ENCODE measurements at places on chromosomes 16 and 17. TPM values are rescaled to one million over a fixed set of nuclear protein-coding genes. Genes with fewer than 3 reads are reported as not detected.

DNA sequence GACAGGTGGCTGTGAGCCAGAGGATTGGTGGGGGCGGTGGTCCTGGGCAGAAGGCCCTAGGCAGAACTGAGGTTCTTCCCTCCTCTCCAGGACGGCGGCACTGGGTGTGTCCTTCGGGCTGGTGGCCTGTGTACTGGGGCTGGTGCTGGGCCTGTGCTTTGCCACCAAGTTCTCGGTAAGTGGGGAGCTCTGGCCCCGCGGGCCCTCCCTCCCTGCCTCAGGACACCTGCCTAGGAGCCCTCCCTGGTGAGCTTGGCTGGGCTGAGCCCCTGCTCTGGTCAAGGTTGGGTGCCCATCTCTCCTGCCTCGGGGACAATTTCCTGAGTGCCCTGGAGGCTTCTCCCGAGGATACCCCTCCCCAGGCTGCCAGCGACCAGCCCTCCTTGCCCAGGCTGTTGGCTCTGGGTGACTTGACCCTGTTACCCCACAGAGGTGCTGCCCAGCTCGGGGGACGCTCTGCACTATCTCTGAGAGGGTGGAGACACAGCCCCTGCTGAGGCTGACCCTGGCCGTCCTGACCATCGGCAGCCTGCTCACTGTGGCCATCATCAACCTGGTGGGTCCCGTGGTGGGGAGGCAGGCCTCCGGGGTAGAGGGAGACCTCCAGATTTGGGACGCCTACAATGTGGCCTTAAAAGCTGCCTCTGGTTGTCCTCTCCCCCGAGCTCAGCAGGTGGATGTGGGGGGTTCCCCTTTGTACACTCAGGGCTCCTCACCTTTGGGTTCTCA, 42.0 kb downstream of the ADCY7 start:
- no peak for DNase-seq

DNA sequence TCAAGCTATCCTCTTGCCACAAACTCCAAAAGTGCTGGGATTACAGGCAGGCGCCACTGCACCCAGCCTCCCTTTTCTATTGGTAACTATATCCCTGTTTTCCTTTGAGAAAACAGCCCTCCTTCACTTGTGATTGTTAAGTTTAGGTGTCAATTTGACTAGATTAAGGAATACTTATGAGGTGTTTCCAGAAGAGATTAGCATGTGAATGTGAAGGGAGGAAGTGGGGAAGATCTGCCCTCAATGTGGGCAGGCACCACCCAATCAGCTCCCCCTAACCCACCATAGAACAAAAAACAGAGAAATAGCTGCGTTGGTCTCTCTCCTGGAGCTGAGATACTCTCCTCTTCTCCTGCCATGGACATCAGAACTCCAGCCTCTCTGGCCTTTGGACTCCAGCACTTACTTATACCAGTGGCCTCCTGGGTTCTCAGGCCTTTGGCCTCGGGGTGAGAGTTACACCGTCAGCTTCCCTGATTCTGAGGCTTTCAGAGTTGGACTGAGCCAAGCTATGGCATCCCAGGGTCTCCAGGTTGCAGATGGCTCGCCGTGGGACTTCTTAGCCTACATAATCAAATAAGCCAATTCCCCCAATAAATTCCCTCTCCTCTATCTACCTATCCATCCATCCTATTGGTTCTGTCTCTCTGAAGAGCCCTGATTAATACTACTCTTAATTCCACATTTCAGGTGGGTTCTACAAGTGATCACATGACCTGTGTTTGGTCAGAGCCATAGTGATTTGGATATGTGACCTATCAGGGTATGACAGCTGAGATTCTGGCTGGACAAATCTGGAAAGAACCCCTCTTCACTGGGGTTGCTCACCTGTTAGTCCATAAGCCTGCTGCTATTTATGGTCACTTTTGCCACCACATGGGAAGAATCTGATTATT, 12.0 kb upstream of the STAT3 start:
- no peak for DNase-seq

KCNJ2 gene
- total RNA-seq = 2.0 TPM

CNGB1 gene
- total RNA-seq = not detected

- DNase-seq = no peak
Measured at GRCh38 chr17:49969134-49969759, at the start of gene DLX4. TSS of gene DLX4 (plus strand) at chr17:49969190. CDS start at chr17:49969469, 279 bp downstream.

ZNF174 gene
- 16.8 TPM for total RNA-seq

GRCh38 chr16:54936979-54937670, 6.5 kb downstream of the IRX5 start:
- no peak for DNase-seq

GRCh38 chr16:97822-98221, 19.8 kb downstream of the MPG start:
- DNase-seq = no peak

PHKB gene
- total RNA-seq = 93.8 TPM

NOTUM gene
- total RNA-seq = not detected

DNA sequence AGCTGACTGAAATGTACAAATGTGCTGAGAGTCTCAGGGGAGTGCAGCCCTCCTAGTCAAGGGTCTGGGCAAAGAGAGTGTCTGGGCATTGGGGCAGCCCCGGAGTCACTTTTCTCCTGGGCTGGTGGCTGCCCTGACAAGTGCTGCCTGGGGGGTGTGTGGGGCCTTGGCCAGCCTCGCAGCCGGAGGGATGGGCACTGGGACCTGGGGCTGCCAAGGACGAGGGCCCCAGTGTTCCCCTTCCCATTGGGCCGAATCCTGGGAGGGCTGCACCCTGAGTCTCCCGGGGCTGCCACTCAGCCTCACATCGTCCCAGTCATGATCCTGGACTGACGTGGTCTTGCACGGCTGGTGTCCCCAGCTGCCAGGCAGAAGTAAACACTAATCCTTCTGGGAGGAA, 132.3 kb downstream of the BANP start:
- no peak for DNase-seq

NAGS gene
- total RNA-seq = 0.92 TPM

GRCh38 chr17:9016941-9017552, 4.3 kb upstream of the NTN1 start:
- no peak for DNase-seq

- no peak for DNase-seq
Measured at GRCh38 chr16:50437769-50438437, 69.1 kb upstream of the BRD7 start.

CYB561 gene
- total RNA-seq = 19.0 TPM

CDT1 gene
- not detected for total RNA-seq

FBXL16 gene
- total RNA-seq = not detected

ARSG gene
- total RNA-seq = 5.4 TPM

- no peak for DNase-seq
Measured at GRCh38 chr17:38982858-38983746, 15.9 kb upstream of the FBXO47 start.

- no peak for DNase-seq
Measured at GRCh38 chr17:51325471-51325870, 65.1 kb downstream of the UTP18 start.

- no peak for DNase-seq
Measured at GRCh38 chr17:73911726-73912372, 267.6 kb upstream of the SDK2 start.

- DNase-seq = no peak
Measured at GRCh38 chr17:58253082-58253481, 14.7 kb downstream of the LPO start.

Data from thoracic aorta (tissue), 2 donors.